SK-N-SH (cell line): ENCODE measurements at places on chromosomes 3 and 15. TPM values are rescaled to one million over a fixed set of nuclear protein-coding genes. Genes with fewer than 3 reads are reported as not detected.

DNA sequence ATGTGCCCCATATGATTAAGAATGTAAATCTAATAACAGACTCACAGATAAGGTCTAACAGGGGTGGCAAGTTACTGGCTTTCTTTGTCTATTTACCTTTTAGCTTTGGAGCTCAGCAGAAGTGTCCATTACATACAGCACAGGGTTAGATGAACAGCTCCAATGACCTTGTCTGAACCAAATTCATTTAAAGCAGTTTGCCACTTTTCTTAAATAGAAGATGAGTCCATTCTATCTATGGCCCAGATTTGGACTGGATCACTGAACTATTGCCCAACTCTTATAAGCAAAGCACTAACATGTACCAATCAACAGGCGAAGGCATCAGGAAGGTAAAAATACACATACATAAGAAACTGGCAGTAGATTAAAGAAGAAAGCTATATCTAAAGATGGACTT lies 214.4 kb downstream of the TIGIT start:
- H3K27ac ChIP-seq: no peak overlapping the region
- peaks cover 7% of the 10 kb centered on the region; the same call in 1 of the 2 replicates for H3K4me1 ChIP-seq
- H3K27me3 ChIP-seq: no peaks in the 10 kb centered on the region
- H3K36me3 ChIP-seq: no peaks in the 10 kb centered on the region

The CYP8B1 gene
- not detected in 2 replicates for polyA plus RNA-seq

GRCh38 chr3:57757642-57758297 lies 1.7 kb downstream of the SLMAP start:
- 0 out of 2 replicates have a peak, but pooled peaks cover 7% of the 10 kb centered on the region for H3K4me1 ChIP-seq
- peak overlapping the region; percentile 89 for H3K4me3 ChIP-seq
- H3K27me3 ChIP-seq: no peaks in the 10 kb centered on the region
- peaks cover 9% of the 10 kb centered on the region for H3K36me3 ChIP-seq
- H3K27ac ChIP-seq: no peak overlapping the region
- DNase-seq: peak; percentile 17

DNA sequence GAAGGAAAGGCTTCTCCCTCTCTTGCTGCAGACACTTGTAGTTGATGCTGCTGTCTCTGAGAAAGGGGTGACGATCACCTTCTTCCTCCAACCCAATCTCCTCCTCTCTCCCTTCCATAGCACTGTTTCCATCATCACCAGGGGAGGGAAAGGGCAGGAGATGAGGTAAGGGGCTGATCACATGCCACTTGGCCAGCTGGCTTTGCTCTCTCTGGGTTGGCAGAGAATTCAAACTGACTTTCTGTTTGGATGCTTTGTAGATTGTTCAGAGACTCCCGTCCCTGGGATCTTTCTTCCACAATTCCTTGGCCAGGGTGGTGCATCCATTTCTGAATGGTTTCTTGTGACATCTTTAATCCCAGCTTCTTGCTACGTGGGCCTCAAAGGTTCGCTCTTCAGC lies 43.2 kb upstream of the ZNF148 start:
- DNase-seq: no peak
- H3K36me3 ChIP-seq: no peaks in the 10 kb centered on the region
- no peak overlapping the region for H3K27ac ChIP-seq
- no peak overlapping the region for H3K4me3 ChIP-seq
- H3K4me1 ChIP-seq: no peaks in the 10 kb centered on the region

The RARB gene
- 10.7 and 15.2 TPM in 2 replicates for polyA plus RNA-seq

The EIF4E3 gene
- 0.47 and 0.67 TPM in 2 replicates for polyA plus RNA-seq

- H3K4me3 ChIP-seq: no peak overlapping the region
- DNase-seq: peak; percentile 15
- no peaks in the 10 kb centered on the region for H3K27me3 ChIP-seq
- no peaks in the 10 kb centered on the region for H3K4me1 ChIP-seq
- H3K36me3 ChIP-seq: no peaks in the 10 kb centered on the region
Observed at GRCh38 chr3:182259579-182259978, 533.7 kb upstream of the ATP11B start.

- H3K4me1 ChIP-seq: peaks cover 25% of the 10 kb centered on the region
- H3K4me3 ChIP-seq: no peak overlapping the region
- no peaks in the 10 kb centered on the region for H3K27me3 ChIP-seq
- no peaks in the 10 kb centered on the region for H3K36me3 ChIP-seq
- H3K27ac ChIP-seq: no peak overlapping the region
- DNase-seq: no peak
Observed at GRCh38 chr3:188819939-188820338, 351.8 kb upstream of the TPRG1 start.

- H3K4me1 ChIP-seq: no peaks in the 10 kb centered on the region
- H3K27me3 ChIP-seq: no peaks in the 10 kb centered on the region
- no peak overlapping the region for H3K4me3 ChIP-seq
- no peaks in the 10 kb centered on the region for H3K36me3 ChIP-seq
Observed at GRCh38 chr3:10647376-10647775, 142.0 kb upstream of the ATP2B2 start.

GRCh38 chr15:101536875-101537405 lies 47.4 kb upstream of the PCSK6 start:
- no peak overlapping the region for H3K4me3 ChIP-seq
- no peaks in the 10 kb centered on the region for H3K36me3 ChIP-seq
- DNase-seq: peak; percentile 9
- no peak overlapping the region for H3K27ac ChIP-seq
- H3K4me1 ChIP-seq: no peaks in the 10 kb centered on the region
- no peaks in the 10 kb centered on the region; the same call in 1 of the 2 replicates for H3K27me3 ChIP-seq

The CYP19A1 gene
- polyA plus RNA-seq: 0.03 TPM in 1 of 2 replicates, not detected in the other

GRCh38 chr3:10505050-10505790 lies at the start of gene ATP2B2:
Gene ATP2B2 (minus strand): TSS chr3:10505586. CDS start chr3:10449543, 56,043 bp downstream.
- no peaks in the 10 kb centered on the region for H3K36me3 ChIP-seq
- H3K4me3 ChIP-seq: peak within 1 kb of the TSS; percentile 41
- 0 out of 2 replicates have a peak, but pooled peaks cover 8% of the 10 kb centered on the region for H3K27me3 ChIP-seq
- H3K4me1 ChIP-seq: no peaks in the 10 kb centered on the region

DNA sequence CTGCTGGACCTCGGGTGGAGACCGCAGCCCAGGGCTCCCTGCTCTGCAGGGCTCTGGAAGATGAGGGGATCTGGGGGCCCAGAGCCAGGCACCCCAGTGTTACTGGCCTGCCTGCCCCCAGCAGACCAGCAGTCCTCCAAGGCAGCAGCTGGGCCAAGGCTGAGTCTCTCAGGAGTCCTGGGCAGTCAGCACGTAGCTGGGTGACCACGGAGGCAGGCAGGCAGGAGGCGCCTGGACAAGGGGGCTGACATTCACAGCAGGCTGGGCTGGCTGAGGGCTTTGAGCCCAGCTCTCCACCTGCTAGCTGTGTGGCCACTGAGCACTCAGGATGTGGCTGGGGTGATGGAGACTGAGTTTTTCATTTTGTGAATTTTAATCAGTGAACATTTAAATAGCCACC lies 67.9 kb downstream of the IQSEC1 start:
- no peak overlapping the region for H3K27ac ChIP-seq
- no peaks in the 10 kb centered on the region for H3K27me3 ChIP-seq
- H3K4me1 ChIP-seq: peaks cover 35% of the 10 kb centered on the region; the same call in 1 of the 2 replicates
- H3K36me3 ChIP-seq: no peaks in the 10 kb centered on the region
- H3K4me3 ChIP-seq: no peak overlapping the region

DNA sequence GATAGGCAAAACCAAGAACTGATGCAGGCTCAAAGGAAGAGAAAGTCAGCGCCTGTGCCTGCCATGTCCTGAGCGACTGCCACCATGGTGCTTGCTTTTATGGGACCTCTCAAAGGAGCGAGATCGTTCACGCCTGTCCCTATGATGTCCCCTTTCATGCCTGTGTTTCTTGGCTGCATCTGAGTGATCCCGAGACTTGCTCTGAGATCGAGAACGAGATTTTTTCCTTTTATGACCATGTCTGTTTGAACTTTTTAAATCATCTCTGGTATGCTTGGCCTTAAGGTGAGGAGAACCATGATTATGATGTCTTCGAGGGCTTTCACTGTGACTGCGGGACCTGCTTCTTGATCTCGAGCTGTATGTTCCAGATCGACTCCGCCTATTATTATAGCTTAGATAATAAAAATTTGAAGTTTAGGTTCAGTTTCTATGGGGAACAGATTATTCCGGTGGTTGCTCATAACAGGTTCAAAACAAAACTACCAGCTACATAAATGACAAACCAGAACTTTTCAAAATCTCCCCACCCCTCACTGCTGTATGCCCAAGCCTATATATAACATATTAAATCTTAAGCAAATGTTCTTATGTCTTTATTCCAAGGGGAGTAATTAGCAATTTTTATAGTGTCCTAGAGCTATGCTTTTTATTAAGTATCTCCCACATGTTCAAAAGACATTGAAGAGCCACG lies 11.6 kb downstream of the CCNL1 start:
- H3K4me1 ChIP-seq: no peaks in the 10 kb centered on the region
- no peak for DNase-seq
- no peak overlapping the region for H3K4me3 ChIP-seq
- H3K36me3 ChIP-seq: peaks cover 81% of the 10 kb centered on the region

GRCh38 chr3:57261929-57262328 lies 30.6 kb downstream of the ASB14 start:
- no peaks in the 10 kb centered on the region for H3K27me3 ChIP-seq
- no peak overlapping the region for H3K4me3 ChIP-seq
- no peaks in the 10 kb centered on the region for H3K4me1 ChIP-seq
- no peak for DNase-seq
- peaks cover 43% of the 10 kb centered on the region for H3K36me3 ChIP-seq
- H3K27ac ChIP-seq: no peak overlapping the region

DNA sequence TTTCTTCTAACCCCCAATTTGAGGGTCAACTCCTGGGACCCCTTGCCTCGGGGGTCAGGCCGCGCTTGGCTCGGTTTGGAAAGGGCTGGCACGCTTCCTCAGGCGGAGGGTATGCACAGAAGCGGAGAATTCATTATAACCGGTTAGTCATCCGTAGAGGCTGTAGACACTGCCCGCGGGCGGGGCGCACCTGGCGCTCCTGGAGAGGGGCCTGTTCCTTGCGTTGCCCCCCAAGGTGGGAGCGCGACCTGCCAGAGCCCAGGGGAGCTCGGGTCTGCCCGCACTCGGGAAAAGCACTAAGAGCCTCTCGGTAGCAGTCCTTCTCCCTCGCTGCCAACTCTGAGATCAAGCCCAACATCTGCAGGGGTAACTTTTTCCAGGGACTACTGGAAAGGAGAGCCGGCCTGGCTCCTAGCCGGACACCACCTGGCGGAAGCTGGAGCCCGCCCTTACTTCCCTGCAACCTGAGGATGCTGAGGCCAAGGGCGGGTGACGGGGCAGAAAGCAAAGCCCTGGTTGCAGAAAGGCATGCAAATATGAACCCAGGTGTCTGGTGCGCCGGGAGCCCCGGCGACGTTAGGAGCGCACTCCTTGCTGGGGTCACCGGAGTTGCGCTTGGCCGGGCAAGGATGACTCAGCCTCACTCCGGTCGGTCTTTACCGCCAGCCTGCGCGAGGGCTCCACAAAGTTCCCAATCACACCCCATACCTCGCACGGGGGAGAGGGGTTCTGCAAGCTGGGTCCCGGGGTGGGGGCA lies 1.5 kb upstream of the CACNA2D3 start:
- H3K4me1 ChIP-seq: peaks cover 26% of the 10 kb centered on the region

- H3K27me3 ChIP-seq: no peaks in the 10 kb centered on the region
- H3K36me3 ChIP-seq: peaks cover 20% of the 10 kb centered on the region
- H3K4me3 ChIP-seq: no peak overlapping the region
Observed at GRCh38 chr15:58999694-59000093, 12.2 kb downstream of the RNF111 start.

DNA sequence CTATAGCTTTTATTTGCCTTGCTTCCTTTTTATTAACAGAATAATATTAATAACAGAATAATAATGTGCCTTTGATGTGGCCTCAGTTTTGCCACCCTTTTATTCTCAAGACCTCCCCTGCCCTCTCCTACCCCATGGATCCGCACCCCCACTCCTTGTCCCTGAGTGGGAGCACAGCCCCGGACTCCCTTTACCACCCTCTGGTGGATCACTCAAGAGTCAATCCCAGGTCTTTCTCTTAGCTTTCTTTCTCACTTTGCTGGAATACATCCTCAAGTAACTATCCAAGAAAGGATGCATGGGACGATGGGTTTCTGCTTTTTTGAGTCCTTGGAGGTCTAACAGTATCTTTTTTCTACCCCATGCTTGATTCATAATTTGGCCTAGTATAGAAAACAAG lies 63.4 kb downstream of the KLF13 start:
- no peak overlapping the region for H3K4me3 ChIP-seq
- H3K36me3 ChIP-seq: no peaks in the 10 kb centered on the region
- H3K4me1 ChIP-seq: no peaks in the 10 kb centered on the region
- no peaks in the 10 kb centered on the region for H3K27me3 ChIP-seq
- no peak overlapping the region for H3K27ac ChIP-seq

GRCh38 chr3:99049164-99049563 lies 147.7 kb upstream of the DCBLD2 start:
- no peak for DNase-seq
- H3K4me1 ChIP-seq: no peaks in the 10 kb centered on the region
- no peak overlapping the region for H3K27ac ChIP-seq
- no peaks in the 10 kb centered on the region for H3K36me3 ChIP-seq
- no peaks in the 10 kb centered on the region for H3K27me3 ChIP-seq
- no peak overlapping the region for H3K4me3 ChIP-seq

The FMN1 gene
- polyA plus RNA-seq: 9.1 and 10.5 TPM in 2 replicates

- H3K4me3 ChIP-seq: no peak overlapping the region
- no peak for DNase-seq
- no peaks in the 10 kb centered on the region; the same call in 1 of the 2 replicates for H3K27me3 ChIP-seq
Observed at GRCh38 chr3:13391308-13391707, 28.8 kb downstream of the NUP210 start.

The C3orf70 gene
- under 0.01 TPM in 1 of 2 replicates, not detected in the other for polyA plus RNA-seq

DNA sequence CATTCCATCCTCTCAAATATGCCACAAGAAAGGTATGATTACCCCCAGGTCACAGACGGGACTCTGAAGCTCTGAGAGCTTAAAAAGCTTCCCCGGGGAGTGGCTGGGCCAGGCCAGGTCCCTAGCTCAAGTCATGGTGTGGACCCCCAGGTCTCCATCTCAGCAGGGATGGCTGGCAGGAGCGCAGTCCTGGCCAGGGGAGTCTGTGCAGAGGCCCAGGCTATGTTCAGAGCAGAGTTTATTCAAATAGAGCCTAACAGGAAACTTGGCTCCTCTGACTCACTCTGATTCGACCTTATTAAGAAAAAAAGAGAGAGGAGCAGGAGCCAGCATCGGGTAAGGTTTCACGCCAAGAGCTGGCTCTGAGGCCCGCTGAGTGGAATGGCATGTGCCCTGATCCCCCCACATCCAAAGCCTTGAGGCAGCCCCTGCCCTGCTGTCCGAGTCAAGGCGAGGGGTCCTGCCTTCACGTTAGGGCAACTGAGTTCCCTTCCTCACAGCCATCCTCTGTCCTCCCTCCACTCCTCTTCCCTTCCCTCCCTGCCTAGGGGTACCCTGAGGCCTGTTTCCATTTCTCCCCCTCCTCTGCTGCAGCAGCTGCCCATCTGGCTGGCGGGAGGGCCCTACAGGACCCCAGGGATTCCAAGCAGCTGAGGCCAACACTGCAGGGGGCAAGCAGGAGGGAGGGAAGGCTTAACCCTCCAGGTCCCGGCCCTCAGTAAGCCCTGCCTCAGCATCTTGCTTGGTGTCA lies 1.9 kb upstream of the LOXL1 start:
- no peak for DNase-seq
- peak overlapping the region; percentile 93 for H3K27ac ChIP-seq
- H3K36me3 ChIP-seq: no peaks in the 10 kb centered on the region
- H3K27me3 ChIP-seq: no peaks in the 10 kb centered on the region
- peak overlapping the region; percentile 31; the same call in 1 of the 2 replicates for H3K4me3 ChIP-seq

The USF3 gene
- polyA plus RNA-seq: 3.1 and 4.4 TPM in 2 replicates
